ENCODE measurements at places on chromosomes 1 and 21.

DNA sequence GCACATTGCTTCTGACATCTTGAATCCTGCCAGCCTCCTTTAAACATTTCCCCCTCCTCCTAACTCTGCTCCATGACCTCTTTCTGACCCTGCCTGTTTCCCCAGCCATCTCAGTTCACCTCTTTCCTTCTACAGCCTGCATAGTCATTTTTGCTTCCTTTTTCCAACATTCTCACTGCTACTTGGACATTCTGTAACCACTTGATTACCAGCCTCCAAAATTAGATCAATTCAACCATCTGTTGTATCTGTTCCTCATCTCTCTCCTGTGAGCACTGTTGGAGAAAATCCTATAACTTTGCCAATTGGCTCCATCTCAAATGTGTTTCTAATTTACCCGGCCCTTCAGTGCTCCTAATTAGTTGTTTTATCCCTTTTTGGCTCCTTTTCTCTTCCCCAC, 27.5 kb upstream of the GPR88 start:
- DNase-seq = no peak

DNA sequence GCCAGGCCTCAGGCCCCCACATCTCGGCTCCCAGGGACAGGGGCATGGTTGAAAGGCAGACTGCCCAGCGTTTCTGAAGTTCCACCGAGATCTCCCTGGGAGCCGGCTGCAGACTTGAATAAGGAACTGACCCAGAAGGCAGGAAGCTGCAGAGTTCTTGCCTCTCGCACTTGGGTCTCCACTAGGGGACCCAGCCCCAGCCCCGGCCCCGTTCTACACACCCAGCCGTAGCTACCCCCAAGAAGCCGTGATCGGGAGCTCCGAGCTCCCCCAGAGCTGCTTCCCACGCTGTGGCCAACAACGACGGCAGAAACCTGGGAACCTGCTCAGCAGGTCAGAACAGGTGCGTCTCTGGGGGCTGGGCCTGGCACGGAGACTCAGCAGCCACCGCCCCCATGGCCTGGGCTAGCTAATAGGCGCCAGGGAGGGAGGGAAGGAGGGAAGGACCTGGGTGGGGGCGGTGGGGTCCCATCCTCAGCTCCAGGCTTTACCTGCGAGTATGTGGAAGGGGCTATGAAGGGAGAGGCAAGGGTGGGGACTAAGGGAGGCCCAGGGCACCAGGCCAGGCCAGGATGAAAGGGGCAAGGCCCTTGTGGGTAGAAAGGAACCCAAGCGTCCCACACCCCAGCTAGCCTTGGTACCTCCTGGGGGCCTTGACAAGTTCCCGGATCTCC, at the start of gene NECTIN4:
Gene NECTIN4, minus strand, starts transcription at position 308 of the 674 bp plus-strand sequence. Its CDS starts 262 bp downstream, at position 46.
- no peak for DNase-seq

- DNase-seq = no peak
Measured at GRCh38 chr1:38929054-38929453, 12.6 kb downstream of the RHBDL2 start.

DNA sequence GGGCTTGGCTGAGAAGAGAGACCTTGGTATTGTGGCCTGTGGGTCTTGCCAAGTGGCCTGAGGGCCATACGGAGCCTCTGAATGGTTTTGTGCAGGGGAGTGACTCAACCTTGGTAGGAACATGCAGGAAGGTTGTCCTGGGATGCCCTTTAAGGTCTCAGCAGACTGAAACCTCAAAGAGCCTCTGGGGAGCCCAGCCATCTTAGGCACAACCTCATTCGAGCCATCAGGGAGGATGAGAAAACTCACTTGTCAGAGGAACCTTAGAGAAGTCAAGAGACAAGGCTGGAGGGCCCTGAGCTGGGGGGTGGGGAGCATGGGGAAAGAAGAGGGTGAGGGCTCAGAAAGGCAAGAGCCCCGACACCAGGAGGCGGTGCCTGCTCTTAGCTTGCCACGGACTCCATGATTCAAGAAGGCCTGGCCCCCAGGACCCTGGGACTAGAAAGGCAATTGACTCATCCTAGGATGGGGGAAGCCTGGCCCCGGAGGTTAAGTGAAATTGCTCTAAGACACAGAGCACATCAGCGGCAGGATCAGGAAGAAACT, 13.0 kb downstream of the IFI6 start:
- no peak for DNase-seq

GRCh38 chr1:170660871-170661645, 2.9 kb upstream of the PRRX1 start:
- DNase-seq = no peak

DNA sequence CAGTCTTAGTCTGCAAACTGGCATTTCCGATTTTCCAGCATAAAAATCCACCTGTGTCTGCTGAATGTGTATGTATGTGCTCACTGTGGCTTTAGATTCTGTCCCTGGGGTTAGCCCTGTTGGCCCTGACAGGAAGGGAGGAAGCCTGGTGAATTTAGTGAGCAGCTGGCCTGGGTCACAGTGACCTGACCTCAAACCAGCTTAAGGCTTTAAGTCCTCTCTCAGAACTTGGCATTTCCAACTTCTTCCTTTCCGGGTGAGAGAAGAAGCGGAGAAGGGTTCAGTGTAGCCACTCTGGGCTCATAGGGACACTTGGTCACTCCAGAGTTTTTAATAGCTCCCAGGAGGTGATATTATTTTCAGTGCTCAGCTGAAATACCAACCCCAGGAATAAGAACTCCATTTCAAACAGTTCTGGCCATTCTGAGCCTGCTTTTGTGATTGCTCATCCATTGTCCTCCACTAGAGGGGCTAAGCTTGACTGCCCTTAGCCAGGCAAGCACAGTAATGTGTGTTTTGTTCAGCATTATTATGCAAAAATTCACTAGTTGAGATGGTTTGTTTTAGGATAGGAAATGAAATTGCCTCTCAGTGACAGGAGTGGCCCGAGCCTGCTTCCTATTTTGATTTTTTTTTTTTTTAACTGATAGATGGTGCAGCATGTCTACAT, 2.5 kb upstream of the OLFML3 start:
- DNase-seq = no peak

GRCh38 chr1:78177708-78178270, 132.0 kb downstream of the GIPC2 start:
- DNase-seq = no peak

DNA sequence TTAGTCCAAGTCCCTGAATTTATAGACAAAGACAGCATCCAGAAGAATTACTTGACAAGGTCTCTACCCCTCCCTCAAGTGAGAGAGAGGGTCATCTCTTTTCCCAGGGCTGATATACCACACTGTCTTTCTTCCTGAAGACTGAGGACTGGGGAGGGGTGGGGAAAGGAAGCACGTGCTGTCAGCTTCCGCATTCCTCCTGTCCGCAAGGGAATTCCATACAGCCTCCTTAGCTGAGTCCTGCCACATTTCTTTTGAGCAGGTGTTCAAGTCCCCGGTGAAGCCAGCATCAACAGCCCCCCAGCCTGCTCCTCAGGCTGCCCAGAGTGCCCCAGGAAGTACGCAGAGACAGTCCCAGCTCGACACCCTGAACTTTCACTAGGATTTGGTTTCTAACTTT, 34.2 kb downstream of the PCAT6 start:
- DNase-seq = no peak

DNA sequence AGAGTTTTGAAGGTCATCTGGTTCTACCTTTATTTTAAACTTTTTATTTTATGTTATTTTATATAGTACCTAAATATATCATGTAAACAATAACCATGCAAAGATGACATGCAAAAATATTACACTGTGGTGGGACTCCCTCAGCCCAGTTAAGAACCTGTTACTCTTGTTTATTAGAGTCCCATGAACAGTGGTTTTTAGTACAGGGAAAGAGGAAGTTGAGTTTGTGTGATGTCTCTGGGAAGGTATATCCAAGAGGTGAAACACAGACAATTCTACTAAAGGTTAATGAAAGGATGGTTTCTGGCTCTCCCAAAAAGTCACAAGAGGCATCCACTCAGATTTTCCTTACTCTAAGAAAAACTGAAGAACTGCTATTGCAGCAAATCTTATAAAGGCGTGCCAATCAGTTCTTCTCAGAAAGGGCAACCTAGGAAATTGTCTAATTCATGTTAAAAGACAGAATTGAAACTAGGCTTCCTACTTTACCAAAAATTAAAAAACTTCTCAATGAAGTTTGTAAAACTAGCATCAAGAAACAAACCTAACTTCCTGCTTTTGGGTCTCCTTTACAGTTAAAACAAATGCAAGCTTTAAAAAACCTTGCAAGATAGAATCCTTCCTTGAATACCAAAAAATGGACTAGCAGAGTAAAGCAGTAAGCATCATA, 19.9 kb downstream of the GFI1 start:
- DNase-seq = no peak

- no peak for DNase-seq
Measured at GRCh38 chr1:168991667-168992475, 114.6 kb upstream of the ATP1B1 start.

- no peak for DNase-seq
Measured at GRCh38 chr1:162753998-162754585, 36.4 kb upstream of the HSD17B7 start.

DNA sequence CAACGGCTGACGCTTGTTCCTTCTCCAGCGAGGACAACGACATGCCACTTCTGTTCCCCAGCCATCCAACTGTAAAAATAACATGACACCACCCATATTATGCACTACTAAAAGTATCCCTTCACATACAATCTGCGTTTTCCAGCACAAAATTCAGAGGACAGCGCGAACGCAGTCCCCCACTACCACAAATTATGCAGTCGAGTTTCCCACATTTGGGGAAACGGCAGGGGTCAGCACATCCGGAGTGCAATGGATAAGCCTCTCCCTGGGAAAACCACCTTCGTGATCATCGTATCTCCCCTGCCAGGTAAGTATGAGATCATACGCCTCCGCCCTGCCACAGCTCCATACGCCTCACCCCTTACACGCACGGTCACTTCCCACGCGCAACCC, 120.9 kb downstream of the PPIAL4G start:
- DNase-seq = peak; percentile 18

GRCh38 chr1:150021191-150021694, 10.7 kb upstream of the OTUD7B start:
- DNase-seq = no peak

- no peak for DNase-seq
Measured at GRCh38 chr1:96009831-96010434, 711.7 kb upstream of the PTBP2 start.

GRCh38 chr1:100835866-100836842, 58.5 kb downstream of the EXTL2 start:
- no peak for DNase-seq

GRCh38 chr1:159132271-159132881, 39.0 kb upstream of the CADM3 start:
- peak; percentile 58 for DNase-seq

- no peak for DNase-seq
Measured at GRCh38 chr1:203556047-203556851, 62.3 kb downstream of the OPTC start.

DNA sequence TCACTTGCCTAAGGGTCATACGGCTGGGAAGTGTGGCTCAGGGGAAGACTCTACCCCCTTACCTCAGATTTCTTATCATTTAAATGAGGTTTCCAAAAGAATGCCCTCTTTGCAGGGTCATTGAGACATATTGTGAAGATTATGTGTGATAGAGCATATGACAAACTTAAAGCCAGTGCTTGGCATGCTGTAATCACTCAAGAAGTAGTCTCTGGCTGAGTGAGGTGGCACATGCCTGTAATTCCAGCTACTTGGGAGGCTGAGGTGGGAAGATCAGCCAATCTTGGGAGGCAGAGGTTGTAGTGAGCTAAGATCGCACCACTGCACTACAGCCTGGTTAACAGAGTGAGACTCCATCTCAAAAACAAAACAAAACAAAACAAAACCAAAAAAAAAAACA, 7.5 kb upstream of the LDLRAD2 start:
- no peak for DNase-seq

- no peak for DNase-seq
Measured at GRCh38 chr21:17736072-17736471, 83.1 kb downstream of the C21orf91 start.

DNA sequence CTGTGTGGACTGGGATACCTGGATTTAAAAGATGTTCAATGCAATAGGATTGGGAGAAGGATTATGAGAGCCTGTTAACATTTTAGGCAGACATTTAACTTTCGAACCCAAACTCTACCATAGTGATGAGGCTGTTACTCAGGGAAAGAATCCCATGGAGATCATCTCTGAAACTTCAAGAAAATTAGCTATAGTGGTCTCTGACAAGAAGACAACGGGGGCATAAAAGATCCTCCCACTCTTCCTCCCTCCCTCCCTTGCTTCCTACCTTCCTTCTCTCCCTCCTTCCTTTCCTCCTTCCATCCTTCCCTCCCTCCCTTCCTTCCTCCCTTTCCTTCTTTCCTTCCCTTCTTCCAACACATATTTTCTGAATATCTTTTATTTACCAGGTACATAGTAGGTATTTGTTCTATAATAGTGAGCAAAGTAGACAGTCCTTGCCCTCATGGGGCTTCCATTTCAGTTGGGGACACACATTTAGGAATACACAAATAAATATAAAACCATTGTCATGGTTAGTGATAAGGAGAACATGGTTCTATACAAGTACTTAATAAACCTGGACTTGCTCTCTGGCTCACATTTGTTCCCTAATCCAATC, 143.2 kb downstream of the ATP6V1G3 start:
- DNase-seq = no peak

GRCh38 chr1:23793018-23793781, 2.3 kb downstream of the LYPLA2 start:
- peak; percentile 56 for DNase-seq

- DNase-seq = no peak
Measured at GRCh38 chr1:234963904-234964702, 164.5 kb downstream of the TOMM20 start.

DNA sequence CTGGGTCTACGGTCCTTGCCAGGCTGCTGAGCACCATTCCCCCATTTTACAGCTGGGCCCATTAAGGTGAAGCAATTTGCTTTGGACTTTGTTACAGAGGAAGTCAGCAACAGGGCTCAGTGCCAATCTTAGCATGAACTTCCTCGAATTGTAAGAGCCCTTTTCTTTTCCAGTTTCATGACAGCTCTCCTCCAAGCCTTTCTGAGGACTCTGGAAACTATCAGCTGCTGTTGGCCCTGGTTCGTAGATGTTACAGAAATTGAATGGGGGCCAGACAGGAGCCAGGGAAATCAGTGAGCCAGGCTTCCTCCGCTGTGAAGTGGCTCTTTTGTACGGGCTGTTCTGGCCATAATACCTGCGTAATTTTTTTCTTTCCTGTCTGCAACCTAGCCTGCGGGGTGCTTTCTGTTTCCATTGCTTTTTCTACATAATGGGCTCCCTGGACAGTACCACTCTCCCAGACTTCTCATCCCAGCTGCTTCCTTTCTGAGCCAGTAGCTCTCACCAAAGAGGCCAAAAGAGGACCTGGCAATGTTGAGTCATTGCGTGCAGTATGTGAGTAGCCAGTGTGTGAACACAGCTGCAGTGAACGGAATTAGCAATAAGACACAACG, 386.3 kb downstream of the DISC1 start:
- DNase-seq = no peak

DNA sequence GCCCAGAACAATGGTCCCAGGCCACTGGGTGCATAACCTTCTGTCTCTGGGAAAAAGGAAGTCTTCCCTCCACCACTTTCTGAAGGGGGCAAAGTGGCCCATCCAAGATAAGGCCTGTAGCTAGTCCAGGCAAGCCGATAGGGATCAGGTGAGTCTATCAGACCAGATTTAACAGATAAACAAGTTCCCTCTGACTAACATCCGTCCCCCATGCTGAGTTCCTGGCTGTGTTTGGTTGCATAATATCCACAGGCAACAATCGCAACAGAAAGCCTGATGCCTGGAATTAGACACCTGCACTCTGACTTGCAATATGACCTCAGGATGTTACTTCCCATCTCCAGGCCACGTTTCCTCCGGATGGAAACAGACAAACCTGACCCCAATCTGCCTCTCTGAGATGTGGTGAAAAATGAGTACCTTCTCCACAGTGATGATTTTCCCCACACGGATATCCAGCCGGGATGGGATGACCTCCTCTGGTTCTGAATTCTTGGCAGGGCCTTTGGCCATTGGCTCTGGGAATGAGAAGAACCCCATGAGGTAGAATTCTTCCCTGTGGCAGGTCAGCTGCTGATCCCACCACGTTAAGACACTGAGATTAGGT, 36.4 kb downstream of the YARS1 start:
- DNase-seq = no peak

Measured in CD4-positive, alpha-beta T cell treated with Interleukin-12 subunit alpha and Interleukin-12 subunit beta, for 1 hour (primary cell).